ENCODE measurements at places on chromosomes 3 and 15.

DNA sequence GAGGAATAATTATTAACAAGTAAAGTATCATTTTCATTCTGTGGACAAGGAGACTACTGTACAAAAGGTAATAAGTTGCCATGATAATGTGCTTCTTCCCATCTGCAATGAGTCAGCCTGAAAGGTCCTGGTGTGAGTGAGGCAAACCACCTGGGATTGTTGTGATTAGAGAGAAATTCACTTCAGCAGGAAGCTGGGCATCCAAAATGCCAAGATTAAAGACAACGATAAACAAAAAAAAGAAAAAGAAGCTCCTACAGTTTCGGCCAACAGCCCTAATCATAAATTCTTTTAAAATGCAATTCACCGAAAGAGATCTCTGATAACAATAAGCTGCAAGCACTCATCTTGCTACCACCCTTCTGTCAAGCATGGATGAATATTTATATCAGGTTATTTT lies 507.8 kb downstream of the TUSC7 start:
- DNase-seq = no peak

DNA sequence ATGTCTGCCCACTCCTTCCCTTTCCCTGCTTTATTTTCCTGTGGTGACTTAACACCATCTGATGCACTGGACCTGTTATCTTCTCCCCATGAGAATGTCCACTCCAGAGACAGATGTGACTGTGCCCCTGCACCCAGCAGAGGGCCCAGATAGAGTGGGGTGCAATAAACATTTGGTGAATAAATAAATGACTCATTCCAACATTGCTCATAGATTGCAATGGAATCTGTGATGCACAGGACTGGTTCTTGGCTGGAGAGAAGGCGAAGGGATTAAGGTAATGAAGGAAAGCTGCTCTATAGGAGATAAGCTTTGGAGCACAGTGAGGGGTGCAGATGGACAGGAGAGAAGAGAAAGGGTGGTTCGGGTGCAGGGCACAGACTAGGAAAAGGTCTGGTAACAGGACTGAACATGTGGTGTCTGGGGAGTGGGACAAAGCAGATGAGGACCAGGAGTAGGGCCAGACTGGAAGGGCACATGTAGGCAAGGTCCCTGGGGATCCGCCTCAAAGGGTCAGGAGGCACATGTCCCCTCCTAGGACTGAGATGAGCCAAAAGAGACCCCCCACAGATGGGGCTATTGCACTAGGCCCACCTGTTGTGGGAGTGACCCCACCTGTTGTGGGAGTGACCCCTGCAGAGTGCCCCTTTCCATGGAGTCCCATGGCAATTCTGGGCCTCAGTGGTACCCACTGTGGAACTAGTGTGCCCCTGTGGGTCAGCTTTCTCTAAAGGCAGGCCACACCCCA lies 17.5 kb upstream of the POC1A start:
- no peak for DNase-seq

DNA sequence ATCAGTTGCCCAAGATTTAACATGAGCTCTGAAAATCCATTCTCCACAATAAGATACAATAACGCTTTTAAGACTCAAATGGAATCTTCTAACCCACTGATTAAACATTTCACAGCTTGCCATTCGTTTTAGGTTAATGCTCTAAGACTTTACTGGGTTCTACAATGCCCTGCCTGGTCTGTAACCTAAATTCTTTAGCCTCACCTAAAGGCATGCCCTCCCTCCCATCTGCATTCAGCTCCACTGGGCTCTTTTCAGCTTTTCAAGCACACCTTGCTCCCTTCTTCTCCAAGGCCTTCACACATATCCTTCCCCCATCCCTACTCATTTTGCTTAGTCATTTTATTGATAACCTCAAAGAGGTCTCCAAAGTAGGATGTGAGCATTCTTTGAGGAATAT lies 290.9 kb downstream of the LSAMP start:
- no peak for DNase-seq

DNA sequence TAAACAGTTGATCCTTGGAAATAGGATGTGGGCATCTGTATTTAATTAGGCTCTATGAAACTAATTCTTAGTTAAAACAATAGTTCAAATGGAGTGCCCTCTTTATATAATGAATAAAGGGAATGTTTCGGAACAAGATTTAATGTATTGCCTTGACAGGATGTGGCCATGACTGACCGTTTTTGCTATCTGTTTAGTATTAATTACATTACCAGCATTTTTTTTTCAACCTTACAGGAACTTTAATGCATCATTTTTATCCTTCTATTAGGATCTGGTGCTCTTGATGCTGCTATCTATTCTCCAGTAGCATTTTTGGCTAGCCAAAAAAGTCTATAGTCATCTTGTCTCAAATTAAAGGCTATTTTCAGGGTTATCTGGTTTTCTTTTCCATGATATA lies 340.9 kb downstream of the GRM7 start:
- no peak for DNase-seq

DNA sequence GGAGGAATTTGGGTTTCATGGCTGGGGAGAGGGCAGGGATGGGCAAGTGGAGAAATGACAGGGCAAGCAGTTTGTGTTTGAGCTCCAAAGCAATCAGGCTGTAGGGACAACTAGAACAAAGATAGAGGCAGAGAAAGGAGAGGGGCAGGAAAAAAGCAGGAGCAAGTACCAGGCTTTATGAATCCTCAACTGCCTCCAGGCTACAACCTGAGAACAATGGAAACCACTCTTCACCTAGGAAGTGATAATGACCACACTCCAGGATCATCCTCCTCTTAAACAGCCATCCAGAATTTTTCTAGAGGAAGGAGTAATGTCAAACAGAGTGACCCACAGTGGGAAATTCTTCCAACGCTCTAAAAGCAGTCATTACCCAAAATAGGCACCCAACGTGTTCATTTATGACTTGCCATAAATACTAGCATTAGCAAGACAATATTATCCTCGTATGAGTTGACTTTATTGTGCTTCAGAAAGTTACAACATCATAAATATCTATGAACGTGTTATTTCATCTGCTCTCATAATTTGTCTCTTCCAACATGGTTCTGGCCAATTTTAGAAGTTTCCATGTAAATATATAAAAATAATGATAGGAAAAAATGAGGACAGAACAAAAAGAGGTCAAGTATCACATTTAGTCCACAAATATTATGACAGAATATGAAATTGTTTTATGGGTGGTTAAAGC lies 50.5 kb downstream of the TNFAIP8L3 start:
- DNase-seq = no peak

- no peak for DNase-seq
Measured at GRCh38 chr3:157132936-157133335, 27.0 kb downstream of the CCNL1 start.

Data from MV-4-11 (cell line).